ENCODE measurements at places on chromosomes 1 and 21.

GRCh38 chr1:213650603-213651002 lies 337.2 kb upstream of the PROX1 start:
- no peak for DNase-seq

DNA sequence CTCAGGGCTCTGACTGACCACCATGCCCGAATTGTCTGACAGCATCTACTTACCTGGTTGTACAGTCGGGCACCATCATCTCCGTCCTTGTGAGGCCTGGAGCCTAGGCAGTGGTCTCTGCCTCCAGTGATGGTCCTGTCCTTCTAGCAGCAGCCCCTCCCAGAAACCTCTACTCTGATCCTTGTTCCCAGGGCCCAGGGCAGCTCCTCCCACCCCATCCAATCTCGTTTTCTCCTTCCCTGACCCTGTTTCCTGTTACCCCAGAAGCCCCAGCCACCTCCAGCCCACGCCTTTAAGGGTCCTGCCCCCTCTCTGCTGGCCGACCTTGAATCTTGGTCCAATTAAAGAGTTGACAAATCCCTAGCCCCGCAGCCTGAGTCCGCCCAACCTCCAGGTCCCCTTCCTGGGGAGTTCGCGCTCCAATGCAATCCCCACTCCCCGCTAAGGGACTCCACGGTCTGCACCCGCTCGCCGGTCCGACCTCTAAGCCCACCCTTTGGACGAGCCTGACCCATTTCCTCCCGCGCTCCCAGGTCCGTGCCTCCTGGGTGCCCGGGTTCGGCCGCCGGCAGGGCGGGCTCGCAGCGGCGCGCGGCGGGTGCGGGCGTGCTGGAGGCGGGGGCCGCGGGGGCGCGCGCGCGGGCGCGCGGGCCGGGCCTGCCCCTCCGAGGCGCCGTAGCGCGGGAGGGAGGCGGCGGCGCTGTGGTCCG lies at the start of gene B4GALT2:
Gene B4GALT2 (plus strand): TSS at position 660 of the 710 bp plus-strand sequence. CDS start 1,951 bp downstream, outside the sequence.
- peak; percentile 46 for DNase-seq

- DNase-seq: no peak
Measured at GRCh38 chr1:18934205-18935000, 22.1 kb downstream of the IFFO2 start.

GRCh38 chr1:172978595-172978994 lies 72.1 kb downstream of the TNFSF18 start:
- no peak for DNase-seq

GRCh38 chr1:41013796-41014195 lies 7.7 kb downstream of the SLFNL1 start:
- no peak for DNase-seq

DNA sequence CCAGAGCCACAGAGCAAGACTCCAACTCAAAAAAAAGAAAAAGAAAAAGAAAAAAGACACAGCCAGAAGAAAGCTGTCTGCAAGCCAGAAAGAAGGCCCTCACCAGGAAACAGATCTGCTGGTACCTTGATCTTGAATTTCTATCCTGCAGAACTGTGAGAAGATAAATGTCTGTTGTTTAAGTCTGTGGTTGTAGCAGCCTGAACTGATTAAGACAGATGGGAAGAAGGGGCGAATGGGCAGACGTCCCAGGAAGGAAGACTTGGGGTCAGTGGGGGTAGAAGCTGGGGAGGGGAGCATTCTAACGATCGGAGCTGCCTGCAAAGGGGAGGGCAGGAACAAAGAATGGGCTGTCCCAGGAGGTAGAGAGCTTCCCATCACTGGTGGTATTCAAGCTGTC lies 6.3 kb downstream of the SLC2A7 start:
- no peak for DNase-seq

- no peak for DNase-seq
Measured at GRCh38 chr1:209618756-209619420, 33.3 kb downstream of the LAMB3 start.

DNA sequence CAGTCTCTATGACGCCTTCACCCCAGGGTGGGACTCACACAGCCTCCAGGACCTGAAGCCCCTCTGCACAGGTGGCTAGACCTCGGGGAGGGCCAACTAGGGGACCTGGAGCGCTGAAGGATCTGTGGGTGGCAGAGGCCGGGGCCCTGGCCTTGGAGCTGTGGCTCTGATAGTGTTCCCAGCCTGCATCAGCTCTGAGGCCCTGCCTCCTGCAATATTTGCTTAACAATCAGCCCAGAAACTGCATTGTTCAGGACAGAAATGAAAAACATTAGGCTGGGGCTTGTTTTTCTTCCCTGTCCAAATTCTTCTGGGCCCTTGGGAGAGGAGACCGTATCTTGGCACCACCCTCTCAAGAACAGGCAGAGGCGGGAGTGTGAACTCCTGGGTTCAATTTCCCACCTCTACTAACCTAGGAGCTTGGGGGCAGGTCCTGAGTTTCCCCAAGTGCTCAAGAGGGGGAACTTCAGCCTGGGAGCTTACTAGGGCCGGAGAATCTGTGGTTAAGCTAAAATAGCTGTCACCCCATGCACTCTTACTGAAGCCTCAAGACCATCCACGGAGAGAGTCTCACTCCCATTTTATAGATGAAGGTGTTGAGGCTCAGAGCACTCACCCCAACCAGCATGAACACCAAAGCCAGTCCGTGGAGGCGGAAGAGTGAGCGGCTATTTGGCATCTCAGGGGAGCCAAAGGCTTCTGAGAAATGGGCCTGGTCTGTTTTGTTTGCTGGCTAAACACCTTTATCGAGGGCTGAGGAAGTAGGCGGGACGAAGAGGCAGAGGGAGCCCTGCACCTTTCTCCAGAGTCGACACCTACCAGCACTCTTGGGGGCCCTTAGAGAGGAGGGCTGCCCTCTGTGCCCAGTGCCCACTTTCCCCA lies 18.8 kb upstream of the CASZ1 start:
- DNase-seq: no peak

DNA sequence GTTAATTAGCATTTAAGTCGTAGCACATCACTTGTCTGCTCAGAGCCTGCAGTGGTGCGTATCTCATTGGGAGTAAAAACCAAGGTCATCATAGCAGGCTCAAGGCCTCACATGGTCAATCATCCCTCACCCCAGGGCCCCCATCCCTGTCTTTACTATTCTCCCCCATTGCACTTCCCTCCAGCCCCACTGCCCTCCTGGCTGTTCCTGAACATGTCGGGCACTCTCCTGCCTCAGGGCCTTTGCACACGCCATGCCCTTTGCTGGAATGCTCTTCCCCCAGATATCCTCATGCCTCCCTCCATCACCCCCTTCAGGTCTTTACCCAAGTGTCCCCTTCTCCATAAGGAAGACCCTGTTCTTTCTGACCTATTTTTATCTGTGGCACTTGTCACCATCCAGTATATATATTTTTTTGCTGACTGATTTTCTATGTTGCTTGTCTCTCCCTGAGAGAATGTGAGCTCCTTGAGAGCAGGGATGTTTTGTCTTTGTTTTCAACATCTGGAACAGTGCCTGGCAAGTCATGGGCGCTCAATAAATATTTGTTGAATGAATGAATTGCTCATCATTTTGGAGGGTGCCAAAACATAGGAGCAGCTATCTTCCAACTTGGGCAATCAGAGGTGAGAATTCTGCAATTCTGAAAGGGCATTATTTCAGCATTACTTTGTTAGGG lies 74.1 kb upstream of the POU3F1 start:
- DNase-seq: no peak

GRCh38 chr21:32256873-32257620 lies 21.8 kb downstream of the MIS18A start:
- no peak for DNase-seq

DNA sequence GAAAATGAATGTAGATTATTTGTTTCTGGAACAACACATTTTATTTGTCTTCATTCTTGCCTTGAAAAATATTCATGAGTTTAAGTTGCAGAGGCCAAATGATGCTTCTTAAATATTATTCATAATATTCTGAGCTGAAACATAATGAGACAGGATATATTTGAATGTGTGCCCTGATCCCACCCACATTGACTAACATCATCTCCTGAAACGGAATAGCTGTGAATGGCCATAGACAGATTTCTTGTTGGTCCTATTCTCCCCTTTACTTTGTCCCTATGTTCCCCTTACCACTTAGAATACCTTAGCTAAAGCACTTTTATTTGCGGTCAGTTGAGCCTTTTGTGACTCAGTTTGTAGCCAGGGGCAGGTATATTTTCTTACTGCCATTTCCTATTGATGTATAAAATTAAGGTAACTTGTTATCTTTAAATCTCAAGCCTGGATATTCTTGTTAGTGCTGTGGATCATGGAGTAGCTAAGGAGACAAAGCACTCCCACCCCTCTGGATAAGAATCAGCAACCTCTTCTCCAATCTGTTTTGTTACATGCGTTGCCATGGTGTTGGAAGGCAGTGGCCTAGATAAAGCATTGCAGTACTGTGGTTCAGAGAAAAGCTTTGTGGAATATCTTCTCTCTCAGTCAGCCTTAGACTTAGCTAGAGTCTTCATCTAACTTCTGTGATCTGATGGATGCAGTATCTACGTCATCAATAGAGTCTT lies 478.5 kb upstream of the DEPDC1 start:
- DNase-seq: no peak

DNA sequence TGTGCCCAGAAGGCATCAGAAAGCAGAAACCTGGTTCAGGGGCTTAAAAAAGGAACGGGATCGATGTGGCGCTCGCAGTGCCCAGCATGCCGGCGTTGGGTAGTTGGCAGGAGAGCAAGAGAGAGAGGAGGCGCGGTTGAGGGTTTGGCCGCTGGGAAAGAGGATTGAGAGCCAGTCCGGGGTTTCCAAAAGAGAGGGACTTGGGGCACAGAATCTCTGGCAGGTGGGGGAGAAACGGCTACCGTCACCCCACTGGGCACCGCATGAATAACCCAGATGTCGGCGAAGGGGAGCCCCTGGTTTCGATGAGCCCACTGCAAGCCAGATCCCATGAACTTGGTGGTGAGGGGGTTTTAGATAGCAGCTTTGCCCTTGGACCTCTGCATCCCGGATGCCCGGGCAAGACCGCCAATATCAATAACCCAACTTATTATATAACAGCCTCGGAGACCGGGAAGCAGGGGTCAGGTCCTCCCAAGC lies 60.4 kb upstream of the ACOT11 start:
- no peak for DNase-seq

- DNase-seq: no peak
Measured at GRCh38 chr1:229102741-229103391, 168.0 kb upstream of the RAB4A start.

- DNase-seq: no peak
Measured at GRCh38 chr1:55593298-55593697, 378.1 kb upstream of the USP24 start.

DNA sequence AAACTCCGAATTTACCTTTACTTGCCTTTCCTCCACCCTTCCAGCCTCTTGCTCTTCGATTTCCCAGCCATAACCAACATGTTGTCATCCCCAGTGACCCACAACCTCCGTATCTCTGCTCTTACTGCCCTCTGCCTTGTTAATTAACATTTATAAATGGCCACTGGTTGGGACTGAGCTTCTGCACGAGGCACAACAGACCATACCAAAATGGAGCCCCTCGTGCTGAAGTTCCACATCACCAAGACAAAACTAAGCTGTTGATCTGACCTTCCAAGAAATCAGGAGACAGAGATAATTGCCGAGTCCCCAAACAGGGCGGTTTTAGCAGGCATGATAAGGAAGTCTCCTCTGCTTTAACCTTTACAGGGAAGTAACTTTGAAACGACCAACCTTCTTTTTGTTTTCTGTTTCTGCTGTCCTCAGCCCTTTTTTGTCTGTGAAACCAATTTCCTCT lies 71.9 kb downstream of the NMNAT2 start:
- DNase-seq: no peak

DNA sequence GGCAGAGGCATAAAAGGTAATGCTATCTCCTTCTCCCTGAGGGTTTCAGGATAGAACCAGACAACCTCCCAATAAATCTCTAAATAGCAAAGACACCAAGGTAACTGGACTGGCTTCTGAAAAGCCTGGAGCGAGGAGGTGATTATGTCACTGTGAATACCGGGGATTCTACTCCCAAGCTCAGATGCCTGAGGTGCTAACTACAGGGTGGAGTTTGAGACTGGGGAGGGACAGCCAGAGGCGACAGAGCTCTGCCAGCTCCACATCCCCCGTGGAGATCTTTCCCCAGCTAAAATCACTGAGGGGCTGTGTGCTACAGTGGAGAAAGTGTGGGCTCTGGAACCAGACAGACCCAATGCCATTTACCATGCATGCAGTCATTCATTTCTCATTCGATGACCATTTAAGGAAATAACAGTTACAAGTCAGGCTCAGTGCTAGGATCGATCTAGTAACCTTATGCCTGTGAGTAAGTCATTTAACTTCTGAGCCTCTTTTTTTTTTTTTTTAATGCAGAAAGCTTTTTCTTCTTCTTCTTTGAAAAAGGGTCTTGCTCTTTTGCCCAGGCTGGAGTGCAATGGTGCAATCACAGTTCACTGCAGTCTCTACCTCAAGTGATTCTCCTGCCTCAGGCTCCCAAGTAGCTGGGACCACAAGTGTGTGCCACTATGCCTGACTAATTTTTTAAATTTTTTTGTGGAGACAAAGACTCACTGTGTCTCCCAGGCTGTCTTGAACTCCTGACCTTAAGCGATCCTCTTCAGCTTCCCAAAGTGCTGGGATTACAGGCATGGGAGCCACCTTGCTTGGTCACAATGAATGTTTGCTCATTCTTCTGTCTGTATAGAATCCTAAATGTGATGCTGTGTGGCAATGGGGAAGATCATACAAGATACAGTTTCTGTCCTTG lies 8.1 kb upstream of the SLC45A3 start:
- DNase-seq: no peak

DNA sequence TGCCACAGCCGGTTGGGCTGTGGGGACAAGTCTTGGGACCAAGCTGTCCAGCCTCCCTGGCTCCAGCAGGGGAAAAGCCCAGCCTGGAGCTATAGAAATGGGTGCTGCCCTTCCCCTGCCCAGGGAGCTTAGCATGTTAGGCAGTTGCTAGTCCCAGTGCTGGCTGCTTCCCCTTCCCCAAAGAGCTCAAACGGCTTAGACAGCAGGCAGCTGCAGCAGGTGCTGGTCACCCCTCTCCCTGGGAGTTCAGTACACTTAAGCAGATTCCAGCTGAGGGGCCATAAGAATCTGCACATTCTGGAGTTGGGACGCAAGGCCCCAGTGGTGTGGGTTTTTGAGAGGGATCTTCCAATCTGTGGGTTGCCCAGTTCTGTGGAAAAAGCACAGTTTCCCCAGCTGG lies 11.1 kb upstream of the REG4 start:
- no peak for DNase-seq

- no peak for DNase-seq
Measured at GRCh38 chr21:43270800-43271301, 102.0 kb downstream of the CRYAA start.

DNA sequence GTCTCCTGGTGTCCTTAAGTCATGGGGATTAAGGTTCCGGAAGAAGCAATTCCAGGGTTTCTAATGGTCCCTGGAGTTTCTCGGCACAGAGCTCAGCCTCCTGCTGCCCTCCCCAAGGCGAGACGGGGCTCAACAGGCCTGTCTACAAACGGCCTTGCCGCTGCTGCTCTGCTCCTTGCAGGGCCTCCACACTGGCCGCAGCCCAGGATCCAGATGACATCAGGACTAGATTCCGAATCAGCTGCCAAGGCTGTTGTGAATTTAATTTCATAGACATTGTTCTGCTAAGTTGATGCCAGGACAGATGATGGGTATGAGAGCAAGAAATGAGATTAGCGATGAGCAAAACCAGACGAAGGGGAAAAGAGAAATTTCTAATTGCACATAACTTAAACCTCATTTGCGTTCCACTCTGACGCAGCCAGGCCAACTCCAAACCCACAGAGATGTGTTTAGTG lies 103.6 kb upstream of the BACE2 start:
- DNase-seq: no peak
